ENCODE measurements at places on chromosomes 3 and 15.
A peak's percentile ranks its signal among the peaks of the same experiment; 100 is the strongest.

GRCh38 chr15:87871258-87871681 lies 385.3 kb downstream of the NTRK3 start:
- DNase-seq: no peak

DNA sequence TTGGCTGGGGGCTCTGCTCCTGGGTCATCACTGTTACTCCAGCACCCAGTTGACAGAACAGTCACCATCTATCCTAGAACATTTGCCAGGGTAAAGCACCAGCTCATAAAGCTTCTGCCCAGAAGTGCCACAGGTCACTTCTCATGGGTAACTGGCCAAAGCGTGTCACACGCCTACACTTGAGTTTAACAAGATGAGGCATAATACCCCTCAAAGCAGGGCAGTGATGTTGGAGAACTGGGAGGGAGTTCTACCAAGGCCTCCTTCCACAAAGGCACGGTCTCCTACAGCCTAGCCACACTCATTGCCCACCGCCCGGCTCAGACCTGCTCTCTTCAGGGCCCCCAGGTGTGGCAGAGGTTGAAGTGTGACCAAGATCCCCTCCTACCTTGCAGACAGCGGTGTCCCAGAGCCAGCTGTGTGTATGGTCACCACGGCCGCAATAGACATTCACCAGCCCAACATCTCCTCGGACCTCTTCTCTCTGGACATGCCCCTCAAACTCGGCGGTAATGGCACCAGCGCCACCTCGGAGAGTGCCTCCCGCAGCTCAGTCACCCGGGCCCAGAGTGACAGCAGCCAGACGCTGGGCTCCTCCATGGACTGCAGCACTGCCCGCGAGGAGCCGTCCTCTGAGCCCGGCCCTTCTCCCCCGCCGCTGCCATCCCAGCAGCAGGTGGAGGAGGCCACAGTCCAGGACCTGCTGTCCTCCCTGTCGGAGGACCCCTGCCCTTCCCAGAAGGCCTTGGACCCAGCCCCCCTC lies 107.7 kb downstream of the ETFA start:
- no peak for DNase-seq

DNA sequence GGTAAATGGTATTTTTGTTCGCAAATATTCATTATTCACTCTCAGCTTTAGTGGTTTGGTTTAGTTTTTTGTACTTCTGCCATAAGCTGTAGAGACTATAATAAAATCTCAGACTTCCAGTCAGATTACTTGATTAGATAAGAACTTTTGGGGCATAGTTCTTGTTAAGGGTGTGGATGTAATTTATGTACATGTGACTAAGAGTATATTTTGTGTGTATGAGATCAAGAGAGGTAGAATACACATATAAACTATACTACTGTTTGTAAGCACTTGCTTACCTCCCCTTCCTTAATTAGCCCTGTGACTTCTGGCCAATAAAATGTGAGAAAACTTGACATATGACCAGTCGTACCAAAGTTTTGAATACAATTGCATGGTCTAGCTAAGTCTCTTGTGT lies 12.0 kb downstream of the CNTN3 start:
- no peak for DNase-seq

GRCh38 chr15:68411735-68412134 lies 20.2 kb downstream of the ITGA11 start:
- no peak for DNase-seq

GRCh38 chr3:149252272-149252671 lies 30.6 kb upstream of the CP start:
- DNase-seq: no peak

- DNase-seq: no peak
Observed at GRCh38 chr3:184806567-184807271, 5.2 kb upstream of the VPS8 start.

GRCh38 chr3:25372167-25372566 lies 55.9 kb upstream of the RARB start:
- no peak for DNase-seq

DNA sequence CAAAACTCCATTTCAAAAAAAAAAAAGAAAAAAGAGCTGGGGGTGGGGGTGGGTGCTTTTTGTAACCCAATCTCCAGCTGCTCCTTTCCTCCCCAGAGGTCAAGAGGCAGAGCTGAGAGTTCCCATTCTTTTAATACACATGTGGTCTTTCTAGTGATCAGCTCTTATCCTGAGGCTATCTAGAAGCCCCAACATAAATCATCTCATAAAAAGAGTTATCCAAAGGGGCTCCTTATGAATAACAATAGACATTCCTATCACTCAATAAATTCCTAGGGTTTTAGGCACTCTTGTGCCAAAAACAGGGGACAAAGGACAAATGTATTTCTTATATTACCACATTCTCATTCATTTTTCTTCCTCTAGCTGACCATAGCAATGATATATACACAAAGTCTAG lies 25.1 kb upstream of the GAP43 start:
- no peak for DNase-seq

DNA sequence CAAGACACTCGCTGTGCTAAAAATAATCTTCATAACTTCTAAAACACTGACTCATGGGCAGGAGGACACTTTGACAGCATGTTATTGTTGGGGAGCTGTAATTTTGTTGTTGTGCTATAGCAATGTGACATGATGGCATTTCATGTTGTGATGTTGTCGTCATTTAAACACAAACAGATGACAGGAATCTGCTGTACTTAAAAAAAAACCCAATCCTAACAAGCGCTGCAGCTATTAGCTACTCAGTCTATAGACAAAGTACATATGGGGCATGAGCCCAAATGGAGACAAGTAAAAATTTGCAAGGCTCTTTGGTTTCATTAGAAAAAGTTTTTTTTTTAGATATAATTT lies 828 bp upstream of the ATOSA start:
- no peak for DNase-seq

DNA sequence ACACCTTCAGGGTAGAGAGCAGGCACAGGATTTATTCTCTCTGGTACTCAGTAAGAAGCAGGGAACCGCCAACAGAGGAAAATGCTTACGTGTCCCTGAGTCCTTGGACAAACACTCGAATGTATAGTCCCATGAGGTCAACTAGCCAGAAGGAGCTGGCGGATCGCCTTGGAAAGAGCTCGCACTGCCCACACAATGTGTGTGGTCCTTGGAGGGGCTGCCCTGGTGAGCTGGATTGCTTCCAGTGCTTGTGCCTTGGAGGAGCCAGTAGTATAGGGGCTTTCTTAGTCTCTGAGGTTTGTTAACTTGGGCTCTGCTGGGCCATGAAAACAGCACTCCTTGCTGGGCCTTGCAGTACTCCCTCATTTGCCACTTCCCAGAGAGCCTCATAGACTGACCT lies 40.7 kb upstream of the VILL start:
- no peak for DNase-seq

DNA sequence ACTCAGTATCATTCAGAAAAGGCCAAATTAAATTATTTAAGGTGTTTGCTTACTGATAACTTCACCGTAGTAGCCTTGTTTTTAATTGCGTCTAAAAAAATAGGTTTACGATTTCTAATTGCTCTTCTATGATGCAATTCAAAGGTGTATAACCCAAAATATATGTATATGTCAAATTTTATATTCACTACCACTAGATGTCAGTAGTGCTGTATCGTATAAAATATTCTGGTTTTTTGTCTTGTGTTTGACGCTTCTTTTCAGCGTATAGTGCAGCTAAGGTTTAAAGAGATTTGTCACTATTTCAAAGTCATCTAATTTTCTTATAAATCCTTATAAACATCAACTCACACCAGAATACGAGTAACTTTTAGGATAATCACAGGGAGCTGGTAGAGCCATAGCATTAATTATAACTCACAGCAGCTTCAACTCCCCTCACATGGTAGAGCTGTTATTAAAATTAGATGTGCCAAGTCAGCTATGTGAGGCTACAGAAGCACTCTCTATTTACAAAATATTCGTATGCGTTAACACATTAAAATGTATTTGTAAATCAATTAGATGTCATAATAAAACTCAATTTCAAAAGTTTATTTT lies 3.5 kb downstream of the PFN2 start:
- DNase-seq: peak; percentile 47

DNA sequence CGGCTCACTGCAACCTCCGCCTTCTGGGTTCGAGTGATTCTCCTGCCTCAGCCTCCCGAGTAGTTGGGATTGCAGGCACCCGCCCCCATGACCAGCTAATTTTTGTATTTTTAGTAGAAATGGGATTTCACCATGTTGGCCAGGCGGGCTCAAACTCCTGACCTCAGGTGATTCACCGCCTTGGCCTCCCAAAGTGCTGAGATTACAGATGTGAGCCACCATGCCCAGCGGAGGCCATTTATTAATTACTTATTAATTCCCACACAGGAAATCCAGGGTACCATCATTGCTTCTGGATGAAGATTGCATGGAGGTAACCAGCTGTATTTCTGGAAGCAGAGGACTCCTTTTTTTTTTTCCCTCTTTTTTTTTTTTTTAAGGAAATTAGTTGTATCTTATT lies 37.8 kb downstream of the MAP4 start:
- DNase-seq: no peak

GRCh38 chr3:58581328-58582091 lies 4.3 kb upstream of the FAM107A start:
- no peak for DNase-seq

GRCh38 chr3:185781759-185782158 lies 43.1 kb downstream of the IGF2BP2 start:
- no peak for DNase-seq

DNA sequence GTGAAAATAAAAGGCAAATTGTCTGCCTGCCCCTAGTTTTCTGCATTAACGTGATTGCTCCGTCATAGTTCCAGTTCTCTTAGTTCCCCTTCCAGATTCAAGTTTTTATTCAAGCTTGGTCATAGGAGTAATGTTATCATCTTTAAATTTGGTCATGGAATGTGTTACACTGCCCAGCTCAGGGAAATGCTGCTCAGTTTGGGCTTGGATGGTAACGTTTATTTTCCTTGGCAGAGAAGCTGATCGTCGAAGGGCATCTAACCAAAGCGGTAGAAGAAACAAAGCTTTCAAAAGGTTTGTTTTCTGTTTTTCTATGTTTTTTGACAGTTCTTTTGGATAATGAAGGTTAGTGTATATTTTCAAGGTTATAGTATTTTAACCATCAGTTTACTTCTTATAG lies 118.4 kb upstream of the FLNB start:
- no peak for DNase-seq

DNA sequence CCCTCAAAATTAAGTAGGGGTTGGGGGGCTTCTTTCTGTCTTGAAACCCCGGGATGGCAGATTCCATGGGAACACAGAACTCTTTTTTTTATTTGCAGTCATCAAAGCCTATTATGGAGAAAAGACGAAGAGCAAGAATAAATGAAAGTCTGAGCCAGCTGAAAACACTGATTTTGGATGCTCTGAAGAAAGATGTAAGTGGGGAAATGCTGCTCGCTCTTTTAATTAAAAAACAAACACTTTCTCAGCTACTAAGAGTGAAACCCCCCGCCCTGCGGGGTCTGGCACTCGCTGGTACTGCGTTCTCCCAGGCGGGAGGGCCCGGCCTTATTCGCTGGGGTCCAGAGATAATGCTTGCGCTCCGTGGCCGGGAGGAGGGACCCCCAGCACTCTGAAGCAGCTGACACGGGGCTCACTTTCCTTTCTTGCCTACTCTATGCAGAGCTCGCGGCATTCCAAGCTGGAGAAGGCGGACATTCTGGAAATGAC lies 615 bp downstream of the HES1 start:
- no peak for DNase-seq

GRCh38 chr3:46368569-46368968 lies 2.2 kb upstream of the CCR5 start:
- no peak for DNase-seq

GRCh38 chr15:33910741-33911140 lies 57.6 kb upstream of the CHRM5 start:
- DNase-seq: no peak

DNA sequence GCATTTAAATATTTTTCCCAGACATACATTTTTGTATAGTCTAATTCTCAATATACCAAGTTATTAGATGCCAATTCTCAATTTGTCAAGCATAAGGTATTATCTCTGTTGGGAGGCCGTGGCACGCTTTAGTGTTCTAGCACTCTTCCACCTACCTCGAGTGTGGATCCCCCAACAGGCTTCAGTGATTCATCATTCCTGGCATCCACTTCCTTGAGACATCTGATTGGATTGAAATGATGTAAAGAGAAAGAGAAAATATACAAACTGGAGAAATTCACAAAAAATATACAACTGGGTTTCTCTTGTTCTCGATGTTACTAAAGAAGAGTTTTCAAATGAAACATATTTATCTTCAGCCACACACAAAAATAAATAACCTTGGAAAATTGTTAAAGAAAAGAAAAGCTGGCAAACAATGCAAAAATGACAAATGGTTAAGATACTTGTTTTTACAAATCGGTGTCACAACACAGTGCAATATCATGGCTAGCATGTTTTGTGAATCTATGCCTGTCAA lies 218.0 kb upstream of the CDIN1 start:
- DNase-seq: no peak

GRCh38 chr15:50803479-50804180 lies 38.1 kb upstream of the SPPL2A start:
- no peak for DNase-seq

GRCh38 chr3:12150112-12150511 lies 8.6 kb downstream of the TIMP4 start:
- no peak for DNase-seq

- peak; percentile 64 for DNase-seq
Observed at GRCh38 chr3:133663569-133664313, 2.0 kb upstream of the TOPBP1 start.

DNA sequence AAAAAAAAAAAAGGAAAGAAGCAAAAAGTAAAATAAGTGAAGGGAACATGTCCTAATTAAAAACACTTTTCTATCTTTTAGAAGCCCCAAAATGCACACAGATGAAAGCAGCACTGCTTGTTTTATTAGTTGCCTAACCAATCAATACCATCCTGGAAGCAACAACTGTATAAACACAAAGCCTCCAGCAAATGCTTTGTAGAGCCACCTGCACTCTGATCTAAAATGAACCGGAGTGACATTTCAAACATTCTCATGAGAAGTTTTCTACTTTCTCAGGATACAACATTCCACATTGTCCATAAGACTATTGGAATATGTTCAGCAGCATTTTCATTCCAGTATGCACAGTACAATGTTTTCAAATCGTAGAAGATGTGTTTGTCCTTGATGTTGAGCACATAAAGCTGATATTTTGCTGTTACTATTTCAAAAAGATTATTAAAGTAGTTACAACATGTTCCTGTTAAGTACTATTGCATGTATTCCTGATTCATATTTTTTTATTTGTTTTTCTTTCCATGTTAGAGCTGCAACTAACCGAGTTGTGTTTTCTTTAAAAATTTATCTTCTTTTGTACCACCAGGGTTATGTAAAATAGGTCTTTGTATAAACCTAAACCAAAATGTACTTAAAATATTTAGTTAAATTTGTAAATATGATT lies 50.3 kb upstream of the PLSCR5 start:
- DNase-seq: no peak

- DNase-seq: no peak
Observed at GRCh38 chr3:119360736-119361462, 66.7 kb downstream of the ARHGAP31 start.

Data from NCI-H748 treated with DMSO at 0.1 percent for 48 hours (cell line).